A549 treated with AZD2906 at 1 μM for 4 hours (cell line): ENCODE measurements at places on chromosomes 11 and 22. TPM values are rescaled to one million over a fixed set of nuclear protein-coding genes. Genes with fewer than 3 reads are reported as not detected.

The ASCL2 gene
- total RNA-seq: 0.06 to 0.08 TPM in 2 of 5 replicates, not detected in the others

The TTC17 gene
- total RNA-seq: 24.9 to 32.4 TPM (median 27.9 TPM) in 5 replicates

The TRPM5 gene
- not detected in 5 replicates for total RNA-seq

The KCNJ11 gene
- total RNA-seq: 7.0 to 9.2 TPM (median 8.7 TPM) in 5 replicates

The MS4A12 gene
- not detected in 5 replicates for total RNA-seq
